ENCODE measurements at places on chromosomes 4 and X.

DNA sequence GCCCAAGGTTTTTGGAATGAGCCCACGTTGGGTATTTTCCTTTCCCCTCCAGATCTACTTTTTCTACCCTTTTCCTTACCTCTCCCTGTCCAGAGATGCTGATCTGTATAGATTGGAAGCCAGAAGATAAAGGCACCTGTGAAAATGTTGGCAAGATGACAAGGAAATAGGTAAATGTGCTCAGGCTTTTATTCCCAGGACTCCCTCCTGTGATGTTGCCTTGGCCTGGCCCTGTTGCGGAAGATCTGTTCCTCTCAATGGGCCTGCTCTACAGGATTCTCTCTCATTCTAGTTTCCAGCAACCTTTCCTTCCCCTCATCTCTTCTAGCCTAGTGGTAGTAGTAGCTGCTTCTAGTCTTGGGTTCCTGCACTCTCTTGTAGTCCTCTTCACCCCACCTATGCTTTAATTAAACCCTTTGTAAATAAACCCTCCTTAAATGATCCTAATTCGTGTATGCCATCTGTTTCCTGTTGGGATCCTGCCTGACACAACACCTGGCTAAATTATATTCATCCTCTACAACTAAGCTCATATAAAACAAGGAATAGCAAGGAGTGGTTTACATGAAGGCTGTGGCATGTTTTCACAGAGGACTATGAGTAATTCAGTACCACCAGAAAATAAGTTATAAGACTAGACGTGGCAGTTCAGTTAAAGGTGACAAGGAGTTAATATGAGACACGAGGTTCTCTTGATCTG, 95.7 kb upstream of the MAOA start:
- DNase-seq = no peak

DNA sequence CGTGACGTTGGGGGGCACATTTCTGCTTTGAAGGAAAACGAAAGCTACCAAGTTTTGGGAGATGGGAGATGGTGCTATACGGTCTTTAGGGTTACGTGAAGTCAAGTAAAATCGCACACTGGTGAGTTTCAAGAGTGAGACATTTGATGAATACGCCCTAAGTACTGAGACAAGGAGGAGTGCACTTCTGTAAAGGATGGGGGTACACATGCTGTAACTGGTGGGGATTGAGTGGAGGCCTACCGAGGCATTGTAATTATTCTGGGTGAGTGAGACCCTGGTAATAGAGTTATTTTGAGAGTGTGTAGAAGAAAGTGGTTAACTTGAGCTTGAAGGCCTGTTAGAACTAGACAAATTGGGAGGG, 536 bp downstream of the SH3BGRL start:
- no peak for DNase-seq

DNA sequence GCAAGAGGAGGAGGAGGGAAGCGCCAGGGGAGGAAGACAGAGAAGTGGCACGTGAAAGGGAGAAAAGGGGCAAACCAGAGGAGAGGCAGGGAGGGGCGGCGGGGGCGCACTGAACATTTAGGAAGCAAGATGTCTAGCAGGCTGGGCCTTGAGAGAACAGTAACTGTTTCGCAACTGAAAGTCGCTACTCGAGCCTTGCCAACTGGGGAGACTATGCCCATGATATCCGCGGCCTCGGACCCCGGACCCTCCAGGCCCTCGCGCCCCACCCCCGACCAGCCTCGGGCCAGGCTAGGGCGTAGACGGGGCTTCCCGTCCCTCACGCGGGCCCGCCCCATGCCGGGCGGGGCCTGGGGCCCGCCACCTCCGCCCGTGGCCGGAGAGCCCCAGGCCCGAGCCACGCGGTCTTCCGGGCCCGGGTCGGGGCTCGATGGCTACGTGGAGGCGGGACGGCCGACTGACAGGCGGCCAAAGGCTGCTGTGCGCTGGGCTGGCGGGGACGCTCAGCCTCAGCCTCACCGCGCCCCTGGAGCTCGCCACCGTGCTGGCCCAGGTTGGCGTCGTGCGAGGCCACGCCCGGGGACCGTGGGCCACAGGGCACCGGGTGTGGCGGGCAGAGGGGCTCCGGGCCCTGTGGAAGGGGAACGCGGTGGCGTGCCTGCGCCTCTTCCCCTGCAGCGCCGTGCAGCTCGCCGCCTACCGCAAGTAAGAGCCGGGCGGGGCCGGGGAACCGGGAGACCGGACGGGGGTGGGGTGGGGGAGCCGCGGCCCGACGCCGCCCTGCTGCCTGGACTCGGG, at the start of gene SLC25A43:
Gene SLC25A43, plus strand, starts transcription at position 363 of the 798 bp plus-strand sequence. Its CDS starts 68 bp downstream, at position 431.
- DNase-seq = no peak

DNA sequence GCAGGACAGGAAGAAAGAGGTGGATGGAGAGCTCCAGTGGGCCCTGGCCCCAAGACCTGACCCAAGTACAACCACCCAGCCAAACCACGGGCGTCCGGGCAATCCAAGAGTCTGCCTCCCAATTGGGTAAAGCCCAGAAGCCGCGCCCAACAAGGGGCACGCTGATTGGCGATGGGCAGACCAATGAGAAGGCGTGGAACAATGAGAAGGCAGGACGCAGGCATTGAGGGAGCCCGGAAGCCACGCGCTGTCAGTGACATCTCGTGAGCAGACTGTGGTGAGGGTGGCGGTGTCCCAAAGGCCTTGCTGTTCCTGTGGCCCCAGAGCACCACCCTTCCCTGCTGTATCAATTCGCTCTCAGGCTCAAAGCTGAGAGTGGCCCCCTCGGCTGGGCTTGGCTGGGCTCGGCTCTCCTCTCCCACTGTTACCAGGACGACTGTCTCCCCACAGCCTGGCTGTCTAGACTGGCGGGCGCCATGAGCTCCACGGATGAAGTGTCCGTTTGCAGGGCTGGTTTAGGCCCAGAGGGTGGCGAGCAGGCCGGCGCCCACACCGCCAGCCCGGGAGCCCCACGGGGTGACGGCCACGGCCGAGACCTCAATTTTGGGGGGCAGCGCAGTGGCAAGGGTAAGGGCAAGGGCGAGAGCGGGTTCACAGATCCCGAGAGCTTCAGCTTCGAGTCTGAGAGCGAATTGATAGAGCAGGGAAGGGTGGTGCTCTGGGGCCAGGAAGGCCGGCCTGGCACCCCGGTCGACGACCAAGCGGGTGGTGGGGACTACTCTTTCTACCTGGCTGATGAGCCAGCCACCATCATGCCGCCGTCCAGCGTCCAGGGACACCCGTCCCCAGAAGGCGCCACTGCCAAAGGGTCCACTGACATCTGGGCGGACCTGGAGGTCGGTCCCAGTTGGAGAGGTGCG, at the start of gene LOC101059915:
Gene LOC101059915, plus strand, starts transcription at position 219 of the 920 bp plus-strand sequence.
- no peak for DNase-seq

- no peak for DNase-seq
These were observed 598.1 kb downstream of the MID1IP1 start for GRCh38 chrX:39399387-39399786.

DNA sequence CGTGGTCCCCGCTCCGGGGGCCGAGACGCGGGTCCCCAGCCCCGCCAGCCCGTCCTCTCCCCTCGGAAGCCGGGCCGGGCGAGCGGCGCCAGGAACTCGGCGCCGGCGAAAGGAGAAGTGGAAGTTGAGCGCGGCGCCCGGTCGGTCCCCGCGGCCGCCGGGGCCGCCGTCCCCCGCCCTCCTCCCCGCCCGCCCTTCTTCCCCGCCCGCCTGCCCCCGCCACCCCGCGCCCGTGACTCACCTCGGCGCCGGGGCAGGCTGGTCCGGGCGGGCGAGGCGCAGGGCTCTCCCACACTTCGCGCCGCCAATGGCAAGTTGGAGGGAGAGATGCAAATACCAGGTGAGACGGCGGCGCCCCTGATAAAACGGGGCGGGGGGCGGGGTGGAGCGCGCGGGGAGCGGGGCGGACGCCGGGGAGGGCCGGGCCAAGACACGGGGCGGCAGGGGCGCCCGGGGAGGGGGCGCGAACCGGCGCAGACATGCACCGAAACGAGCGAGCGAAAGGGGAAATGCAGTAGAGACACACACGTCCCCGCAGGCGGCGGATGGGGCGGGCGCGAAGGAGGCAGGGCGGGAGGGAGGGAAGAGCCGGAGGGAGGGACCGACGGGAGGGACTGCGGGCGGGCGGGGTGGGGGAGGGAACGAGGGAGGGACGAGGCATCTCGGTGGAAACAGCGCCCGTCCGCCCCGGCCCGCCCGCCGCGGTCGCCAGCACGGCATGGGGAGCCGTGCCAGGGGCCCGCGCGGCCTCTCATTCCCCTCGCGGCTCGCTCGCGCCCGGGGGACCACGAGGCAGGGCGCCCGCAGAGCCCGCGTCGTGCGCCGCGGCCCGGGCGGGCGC, at the start of gene ELF4:
Gene ELF4, minus strand, starts transcription at position 119 of the 841 bp plus-strand sequence. CDS start 29,167 bp downstream, outside the sequence.
- DNase-seq = no peak
